ENCODE measurements at places on chromosomes 6 and 20.

DNA sequence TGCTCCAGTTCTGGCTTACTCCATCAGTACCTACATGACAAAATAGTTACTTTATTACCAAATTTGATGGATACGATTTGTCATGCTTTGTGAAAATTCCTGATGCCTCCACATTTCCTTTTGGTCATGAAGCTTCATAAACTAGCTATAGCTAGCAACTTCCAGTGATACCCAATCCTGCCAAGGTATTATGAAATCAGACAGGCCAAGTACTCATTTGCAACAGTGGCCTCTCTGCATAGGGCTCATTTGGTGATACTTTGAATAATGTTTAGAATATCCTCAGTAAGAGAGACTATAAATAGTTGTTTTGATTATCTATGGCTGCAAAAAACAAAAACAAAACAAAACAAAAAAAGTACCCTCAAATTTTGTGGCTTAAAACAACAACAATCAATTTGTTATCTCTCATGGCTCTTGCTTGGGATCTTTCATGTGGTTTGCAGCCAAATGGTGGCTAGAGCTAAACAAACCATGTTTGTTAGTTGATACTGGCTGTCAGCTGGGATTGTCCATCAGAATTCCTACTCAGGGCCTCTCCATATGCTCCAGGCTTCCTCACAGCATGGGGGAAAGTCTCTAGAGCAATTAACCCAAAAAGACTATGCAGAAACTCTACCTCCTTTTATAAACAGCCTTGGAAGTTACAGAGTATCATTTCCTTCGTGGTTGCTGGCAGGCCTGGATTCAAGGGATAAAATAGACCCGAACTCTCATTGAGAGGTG lies 10.1 kb upstream of the PRL start:
- DNase-seq = no peak

GRCh38 chr6:87540539-87540938 lies 49.2 kb downstream of the RARS2 start:
- no peak for DNase-seq

DNA sequence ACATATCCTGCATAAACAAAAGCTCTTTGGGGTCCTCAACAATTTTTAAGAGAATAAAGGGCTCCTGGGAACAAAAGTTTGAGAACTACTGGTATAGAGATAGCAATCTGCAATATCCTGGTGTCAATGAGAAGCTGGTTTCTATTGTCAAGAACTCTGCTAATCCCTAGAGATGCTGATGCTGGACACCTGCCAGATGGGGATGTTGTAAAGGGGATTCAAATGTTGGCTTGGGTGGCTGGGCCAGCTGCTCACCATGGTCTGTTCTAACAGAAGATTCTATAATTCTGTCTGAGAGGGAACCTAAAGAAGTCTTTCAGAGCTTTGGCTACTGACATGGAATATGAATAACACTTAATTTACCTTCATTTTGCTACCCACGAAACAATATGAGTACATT lies 137.8 kb downstream of the BTBD9 start:
- DNase-seq = no peak

- DNase-seq = no peak
Observed at GRCh38 chr20:1283522-1284510, 17.7 kb downstream of the SNPH start.

- DNase-seq = no peak
Observed at GRCh38 chr20:37518606-37519507, 2.2 kb upstream of the NNAT start.

DNA sequence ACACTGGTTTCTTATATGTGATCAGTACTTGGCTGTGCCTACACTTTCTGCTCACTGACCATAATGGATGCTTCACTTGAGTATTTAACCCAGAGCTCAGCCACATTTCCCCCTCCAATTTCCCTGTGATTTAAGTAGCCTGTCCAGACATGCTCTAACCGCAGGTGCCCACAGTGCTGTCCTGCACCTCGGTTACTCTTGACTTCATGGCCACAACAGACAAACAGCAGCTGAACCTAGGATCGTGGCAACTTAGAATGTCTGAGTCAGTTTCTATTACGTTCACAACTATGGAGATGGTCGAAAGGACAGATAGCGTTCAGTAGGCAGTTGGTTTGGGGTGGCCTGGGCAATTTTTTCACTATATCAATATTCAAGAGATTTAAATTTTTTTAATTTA lies 306.9 kb upstream of the SGK1 start:
- no peak for DNase-seq
